ENCODE measurements at places on chromosomes 11 and 22.

- DNase-seq, result peak; percentile 50
Observed at GRCh38 chr11:117096201-117096991, 1.8 kb downstream of the SIK3 start.

DNA sequence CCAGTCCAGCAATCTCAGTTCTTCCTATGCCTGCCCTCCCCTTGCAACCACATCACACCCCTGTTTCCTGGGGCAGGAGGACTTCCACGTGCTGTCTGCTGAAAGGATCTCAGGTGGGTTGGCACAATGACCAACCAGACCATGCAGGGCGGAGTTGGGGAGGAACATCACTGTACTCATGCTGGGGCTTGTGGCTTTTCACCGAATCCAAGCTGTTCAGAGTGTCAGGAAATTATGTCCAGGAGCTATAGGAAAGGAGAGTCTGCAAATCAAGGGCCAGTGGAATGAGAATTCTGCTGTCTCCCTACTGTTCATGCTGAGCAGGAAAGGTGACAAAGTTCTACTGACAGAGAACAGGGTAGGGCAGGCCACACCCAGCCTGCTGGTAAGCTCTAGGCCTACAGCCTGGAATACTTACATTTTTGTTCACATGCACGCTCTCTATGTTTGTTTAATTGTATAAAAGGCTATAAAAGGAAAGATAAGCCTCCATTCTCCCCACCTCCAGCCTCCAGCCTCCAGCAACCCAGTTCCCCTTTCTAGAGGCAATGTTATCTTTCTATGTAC lies 1.7 kb upstream of the PLAAT2 start:
- no peak for DNase-seq

- DNase-seq, result no peak
Observed at GRCh38 chr11:69841859-69842698, 22.9 kb upstream of the FGF3 start.

- peak; percentile 16 for DNase-seq
Observed at GRCh38 chr11:68978931-68979594, 1.7 kb downstream of the MRGPRD start.

DNA sequence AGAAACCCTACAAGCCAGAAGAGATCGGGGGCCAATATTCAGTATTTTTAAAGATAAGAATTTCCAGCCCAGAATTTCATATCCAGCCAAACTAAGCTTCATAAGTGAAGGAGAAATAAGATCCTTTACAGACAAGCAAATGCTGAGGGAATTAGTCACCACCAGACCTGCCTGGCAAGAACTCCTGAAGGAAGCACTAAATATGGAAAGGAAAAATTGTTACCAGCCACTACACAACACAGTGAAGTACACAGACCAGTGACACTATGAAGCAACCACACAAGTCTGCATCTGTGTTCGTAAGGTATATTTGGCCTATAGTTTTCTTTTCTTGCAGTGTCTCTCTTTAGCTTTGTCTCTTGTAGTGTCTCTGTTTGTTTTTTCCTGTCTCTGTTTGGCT lies 29.0 kb downstream of the TMEM225 start:
- no peak for DNase-seq

DNA sequence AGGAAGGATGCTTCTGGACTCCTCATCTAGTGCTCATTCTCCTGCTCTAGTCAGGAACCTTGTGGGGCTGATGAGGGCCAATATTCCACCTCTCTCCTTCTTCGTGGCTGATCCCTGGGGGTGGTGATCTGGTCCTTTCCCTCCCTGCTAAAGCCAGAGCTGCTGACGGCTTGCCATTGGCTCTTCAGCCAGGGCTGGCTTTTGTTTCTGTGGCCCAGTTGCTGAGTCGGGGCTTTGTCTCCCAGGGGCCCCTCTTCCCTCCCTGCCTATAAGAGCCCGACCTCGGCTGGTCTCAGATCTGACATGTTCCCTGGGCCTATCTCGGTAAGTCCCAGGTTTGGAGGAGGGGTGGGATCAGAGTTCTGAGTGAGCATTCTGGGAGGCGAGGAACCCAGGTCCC lies at the start of gene CRYBA4:
CRYBA4 (plus strand) TSS at position 301 of the 400 bp plus-strand sequence. CDS start 634 bp downstream, outside the sequence.
- no peak for DNase-seq

GRCh38 chr11:47154616-47155570 lies 21.8 kb downstream of the ARFGAP2 start:
- peak; percentile 29 for DNase-seq

DNA sequence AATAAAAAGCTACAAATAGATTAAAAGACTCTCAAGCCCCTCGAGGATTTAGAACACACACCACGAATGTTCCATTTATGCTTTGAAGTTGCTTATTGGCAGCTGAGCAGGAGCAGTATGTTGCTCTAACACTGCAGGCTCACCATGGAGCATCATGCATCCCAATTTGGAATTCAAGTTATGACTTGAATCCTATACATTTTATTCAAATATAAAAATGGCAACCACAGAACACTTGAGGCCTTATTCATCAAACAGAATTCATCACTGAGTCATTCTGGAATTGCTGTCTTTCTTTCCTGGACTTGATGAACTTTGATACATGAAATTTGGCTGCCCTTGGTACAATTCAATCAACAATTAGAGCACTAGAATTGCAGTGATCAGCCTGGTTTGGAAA lies 24.5 kb upstream of the BLID start:
- no peak for DNase-seq

DNA sequence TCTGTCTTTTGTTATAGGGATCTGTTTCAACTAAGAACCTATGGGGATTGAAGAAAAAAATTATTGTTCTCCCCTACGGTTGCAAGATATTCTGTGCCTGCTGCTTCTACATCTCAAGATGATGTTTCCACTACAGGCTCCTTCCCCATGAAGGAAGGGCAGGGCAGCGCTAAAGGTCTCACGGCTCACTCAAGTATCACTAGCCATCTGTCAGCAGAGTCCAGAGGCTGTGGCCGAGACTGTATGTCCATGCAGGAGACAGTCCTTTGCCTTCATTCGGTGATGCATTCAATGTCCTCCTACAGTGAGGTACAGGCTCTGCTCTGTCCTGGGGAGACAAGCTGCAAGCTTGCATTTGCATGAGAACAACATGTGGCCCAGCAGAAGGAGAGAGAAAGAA lies 518.0 kb downstream of the OPCML start:
- DNase-seq, result no peak

GRCh38 chr22:47275605-47276449 lies 513.4 kb downstream of the TBC1D22A start:
- no peak for DNase-seq

DNA sequence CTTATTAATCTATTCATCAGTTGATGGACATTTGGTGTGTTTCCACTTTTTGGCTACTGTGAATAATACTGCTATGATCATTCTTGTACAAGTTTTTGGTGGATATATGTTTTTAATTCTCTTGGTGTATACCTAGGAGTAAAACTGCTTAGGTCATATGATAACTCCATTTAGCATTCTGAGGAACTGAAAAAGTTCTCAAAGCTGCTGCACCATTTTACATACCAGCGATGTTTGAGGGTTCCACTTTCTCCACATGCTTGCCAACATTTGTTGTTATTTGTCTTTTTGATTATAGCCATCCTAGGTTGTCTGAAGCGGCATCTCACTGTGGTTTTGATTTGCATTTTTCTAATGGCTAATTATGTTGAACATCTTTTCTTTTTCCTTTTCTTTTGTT lies 4.1 kb upstream of the ACER3 start:
- DNase-seq, result no peak

DNA sequence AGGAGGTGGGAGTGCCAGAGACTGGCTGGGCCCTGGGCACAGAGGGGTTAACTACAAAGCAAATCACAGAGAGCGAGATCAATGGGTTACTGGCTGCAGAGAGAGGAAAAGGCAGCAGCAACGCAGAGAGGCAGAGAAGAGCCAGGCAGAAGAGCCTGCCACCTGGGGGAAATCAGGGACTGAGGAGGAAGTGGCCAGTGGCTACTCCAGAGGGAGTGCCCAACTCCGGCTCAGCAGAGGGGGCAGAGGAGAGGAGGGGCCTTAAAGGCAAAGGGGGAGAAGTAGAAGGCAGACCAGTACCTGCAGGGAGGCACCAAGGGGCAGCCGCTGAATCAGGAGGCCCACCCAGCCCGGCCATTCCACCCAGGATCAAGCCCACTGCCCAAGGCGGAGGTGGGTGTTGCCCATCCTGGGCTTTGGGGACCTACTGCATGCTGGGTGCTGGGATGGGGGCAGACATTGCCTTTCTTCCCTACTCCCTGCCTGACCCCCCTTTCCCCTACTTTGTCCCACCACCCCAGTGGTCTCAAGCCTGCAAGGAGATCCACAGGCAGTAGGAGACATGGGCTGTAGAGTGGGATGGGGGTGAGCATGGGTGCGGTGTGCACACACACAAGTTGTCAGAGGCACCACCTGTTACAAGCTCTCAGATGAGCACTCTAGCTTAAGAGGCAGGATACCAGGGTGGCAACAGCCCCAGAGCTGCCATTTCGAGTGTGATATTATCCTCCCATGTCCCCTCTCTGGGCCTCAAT lies 926 bp upstream of the GALR3 start:
- DNase-seq, result no peak

DNA sequence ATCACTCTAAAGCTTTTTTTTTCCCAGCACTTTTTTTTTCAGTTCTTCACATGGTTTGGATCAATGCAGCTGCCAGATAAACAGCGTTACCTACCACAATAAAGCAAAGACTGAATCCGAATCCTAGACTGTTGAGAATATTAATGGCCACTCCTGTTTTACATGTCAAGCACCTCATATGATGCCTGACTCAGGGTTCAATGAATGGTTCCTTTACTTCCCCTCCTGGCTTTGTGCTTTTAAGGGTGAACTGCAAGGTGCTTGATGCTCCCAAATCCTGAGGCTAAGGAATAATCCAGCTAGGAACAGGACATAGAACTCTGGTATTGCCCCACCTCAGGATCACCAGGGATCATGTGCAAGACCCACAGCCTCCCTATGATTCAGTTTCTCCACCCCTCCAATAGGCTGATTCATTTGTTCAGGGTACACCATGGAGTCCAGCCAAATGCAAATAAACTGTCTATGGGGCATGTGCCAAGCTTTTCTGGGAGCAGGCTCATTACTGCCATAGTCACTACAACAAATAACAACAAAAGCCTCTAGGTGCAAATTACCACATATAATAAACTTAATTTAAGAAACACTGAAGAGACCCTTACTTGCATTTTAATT lies 104.3 kb downstream of the GAB2 start:
- no peak for DNase-seq

- no peak for DNase-seq
Observed at GRCh38 chr11:88051396-88051795, 123.8 kb downstream of the RAB38 start.

GRCh38 chr11:112584672-112585071 lies 324.0 kb upstream of the PLET1 start:
- no peak for DNase-seq

DNA sequence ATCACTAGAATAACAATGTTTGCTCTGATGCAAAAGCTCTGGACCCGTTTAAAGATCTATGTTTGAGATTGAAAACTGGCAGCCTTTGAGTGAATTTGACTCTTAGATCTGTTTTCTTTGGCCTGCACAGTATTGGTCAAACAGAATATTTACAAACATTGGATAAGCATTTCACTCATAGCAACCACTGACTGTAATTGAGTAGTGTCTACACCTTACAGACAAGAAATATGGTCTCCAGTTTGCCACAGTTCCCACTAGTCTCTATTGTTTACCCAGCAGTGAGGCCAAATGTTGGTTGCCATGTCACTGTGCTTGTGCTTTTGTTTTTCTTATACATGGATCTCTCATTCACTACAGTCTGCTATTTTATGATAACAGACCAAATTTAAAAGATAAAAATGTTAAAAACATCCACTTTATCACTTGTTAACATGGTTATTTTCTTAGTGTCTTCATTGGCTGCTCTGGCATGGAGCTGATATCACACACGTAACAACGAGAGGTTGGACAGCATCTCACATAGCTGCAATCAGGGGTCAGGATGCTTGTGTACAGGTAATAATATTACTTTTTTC lies 12.2 kb downstream of the ANKRD42 start:
- no peak for DNase-seq

DNA sequence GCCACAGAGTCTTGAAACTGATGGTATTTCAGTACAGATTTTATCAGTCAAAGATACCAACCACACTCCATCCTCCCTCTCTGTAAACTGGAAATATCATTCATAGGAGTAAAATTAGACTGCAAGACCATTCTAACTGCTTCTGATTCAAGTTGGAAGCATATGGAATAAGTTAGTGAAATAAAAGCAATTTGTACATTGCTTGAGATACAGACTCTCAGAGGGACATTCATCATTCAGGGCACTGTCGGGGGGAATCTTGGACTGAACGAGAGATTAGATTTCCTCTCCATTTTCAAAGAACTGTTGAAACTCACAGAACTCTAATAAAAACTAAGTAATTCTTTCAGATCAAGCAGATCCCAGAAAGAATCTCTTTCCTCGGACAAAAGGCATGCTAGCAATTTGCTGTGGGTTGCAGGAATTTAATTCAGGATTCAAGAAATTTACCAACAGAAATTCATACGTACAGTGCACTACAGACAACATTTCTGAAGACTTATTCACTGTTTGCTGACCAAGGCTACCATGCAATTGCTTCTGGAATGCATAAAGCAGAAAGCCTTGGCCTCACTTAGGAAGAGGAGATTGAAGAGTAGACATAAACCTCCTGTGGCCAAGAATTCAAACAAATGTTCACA lies 34.1 kb downstream of the PAMR1 start:
- DNase-seq, result no peak

GRCh38 chr11:131033151-131033651 lies 116.9 kb upstream of the SNX19 start:
- DNase-seq, result no peak

- no peak for DNase-seq
Observed at GRCh38 chr11:102115557-102115956, 5.3 kb downstream of the YAP1 start.

GRCh38 chr11:128351168-128351567 lies 236.2 kb downstream of the ETS1 start:
- no peak for DNase-seq

DNA sequence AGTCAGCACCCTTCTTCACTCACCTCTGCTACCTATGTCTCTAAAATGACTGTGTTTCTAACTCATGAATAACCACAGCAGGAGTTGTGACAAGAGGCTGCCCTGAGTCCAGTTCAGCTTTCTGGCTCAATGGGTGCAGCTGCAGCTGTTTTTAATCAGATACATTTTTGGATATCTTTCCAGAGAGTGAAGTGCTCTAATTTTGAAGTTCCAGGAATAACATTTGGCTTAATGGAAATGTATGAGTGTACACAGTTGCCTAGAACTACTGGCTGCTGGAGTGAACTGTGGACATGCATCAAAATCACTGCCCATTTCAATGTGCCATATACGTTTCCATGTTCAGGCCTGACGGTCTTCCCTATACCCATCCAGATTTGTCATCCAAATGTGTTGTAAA lies 769.5 kb upstream of the ANO3 start:
- no peak for DNase-seq

GRCh38 chr11:76335842-76336241 lies 45.1 kb downstream of the THAP12 start:
- peak; percentile 84 for DNase-seq

Data from KBM-7 (cell line).